Stimulated activated naive CD8-positive, alpha-beta T cell treated with anti-CD3 and anti-CD28 coated beads, Interleukin-15, amount 100 ng/mL, for 72 hours (primary cell): ENCODE measurements at places on chromosomes 1 and 21.

GRCh38 chr1:1889090-1889750, 1.7 kb downstream of the GNB1 start:
- no peak for DNase-seq

- DNase-seq: no peak
Observed at GRCh38 chr1:30313584-30313983, 409.8 kb downstream of the MATN1 start.

DNA sequence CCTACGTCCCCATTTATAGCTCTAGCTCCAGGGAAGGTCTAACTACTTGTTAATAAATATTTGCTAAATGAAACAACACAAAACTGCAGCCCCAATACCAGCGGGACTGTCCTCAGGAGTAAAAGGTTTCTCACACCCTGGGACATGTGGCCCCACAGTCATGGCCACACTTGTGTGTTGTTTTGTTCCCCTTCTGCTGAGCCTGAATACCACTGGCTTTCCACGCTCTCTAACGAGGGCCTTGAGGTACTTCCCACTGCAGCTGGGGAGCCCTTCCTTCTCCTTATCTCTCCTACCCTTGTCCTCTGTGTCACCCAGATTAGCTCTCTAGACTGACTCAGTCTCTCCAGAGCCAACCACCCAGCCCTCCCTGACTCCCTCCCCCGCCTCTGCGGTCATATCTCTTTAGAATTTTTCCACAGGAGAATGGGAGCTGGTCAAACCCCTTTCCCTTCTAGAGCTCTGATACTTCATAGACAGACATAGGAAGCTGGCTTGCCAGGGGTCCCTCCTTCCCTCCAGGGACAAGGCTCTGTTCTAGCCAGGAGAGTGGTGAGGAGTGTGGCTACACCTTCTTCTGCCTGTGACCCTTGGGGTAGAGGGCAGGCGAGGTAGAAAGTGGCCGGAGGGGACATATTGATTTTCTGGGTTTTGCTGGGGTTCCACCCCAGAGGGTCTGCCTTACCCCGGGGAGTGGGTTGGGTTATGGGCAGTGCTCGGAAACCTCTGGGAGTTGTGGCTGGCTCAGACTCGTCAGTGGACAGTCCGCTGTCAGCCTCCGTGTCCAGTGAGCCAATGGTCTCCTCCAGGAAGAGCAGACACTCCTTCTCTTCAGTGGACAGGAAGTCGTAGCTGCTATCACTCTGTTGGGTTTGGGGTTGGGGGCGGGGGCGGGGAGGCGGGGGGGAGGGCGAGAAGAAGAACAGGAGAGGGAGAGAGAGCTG, 8.1 kb downstream of the C1orf116 start:
- DNase-seq: no peak

GRCh38 chr1:92929461-92929860, 31.8 kb downstream of the DIPK1A start:
- no peak for DNase-seq

DNA sequence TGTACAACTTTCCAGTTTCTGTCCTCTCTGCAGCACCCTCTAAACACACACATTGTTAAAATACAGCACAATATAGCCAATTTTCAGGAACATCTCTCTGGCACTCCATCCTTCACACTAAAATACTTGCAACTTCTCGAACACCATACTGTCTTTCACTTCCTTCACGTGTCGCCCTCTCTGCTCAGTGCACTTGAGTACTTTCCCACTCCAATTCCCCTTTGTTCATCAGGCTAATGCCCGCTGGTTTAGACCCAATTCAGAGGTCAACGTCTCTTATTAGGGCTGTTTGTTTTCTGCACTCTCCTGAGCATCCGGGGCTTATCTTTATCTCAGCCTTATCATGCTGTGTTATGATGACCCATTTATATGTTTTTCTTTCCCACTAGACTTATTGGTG, 238.2 kb upstream of the SGIP1 start:
- no peak for DNase-seq

DNA sequence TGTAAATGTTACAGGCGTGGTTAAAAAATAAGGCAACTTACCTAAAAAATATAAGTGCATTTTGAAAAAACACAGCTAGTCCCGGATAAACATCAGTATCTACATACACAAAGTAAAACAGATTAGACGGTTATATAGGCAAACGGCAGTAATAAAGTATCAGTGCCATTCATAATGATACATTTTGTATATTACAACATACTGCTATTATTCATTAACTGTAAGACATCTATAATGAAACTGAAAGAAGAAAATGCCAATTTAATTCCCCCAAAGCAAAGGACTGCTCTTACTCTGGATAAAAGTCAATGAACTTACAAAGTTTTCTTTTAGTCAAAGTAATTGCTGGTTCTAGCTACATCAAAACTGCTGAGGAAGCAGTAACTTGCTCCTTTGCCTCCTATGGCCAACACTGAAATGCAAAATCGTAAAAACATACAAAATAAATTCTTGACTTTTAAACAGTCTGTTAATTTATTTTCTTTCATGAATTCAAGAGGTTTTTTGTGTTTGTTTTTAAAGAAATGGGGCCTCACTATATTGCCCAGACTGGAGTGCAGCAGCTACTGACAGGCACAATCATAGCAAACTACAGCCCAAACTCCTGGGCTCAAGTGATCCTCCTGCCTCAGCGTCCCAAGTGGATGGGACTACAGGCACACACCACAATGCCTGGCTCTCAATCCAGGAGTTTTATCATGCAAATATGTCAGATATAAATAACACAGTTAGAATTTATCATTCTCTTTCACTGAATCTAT, 23.9 kb downstream of the TMEM50B start:
- no peak for DNase-seq

DNA sequence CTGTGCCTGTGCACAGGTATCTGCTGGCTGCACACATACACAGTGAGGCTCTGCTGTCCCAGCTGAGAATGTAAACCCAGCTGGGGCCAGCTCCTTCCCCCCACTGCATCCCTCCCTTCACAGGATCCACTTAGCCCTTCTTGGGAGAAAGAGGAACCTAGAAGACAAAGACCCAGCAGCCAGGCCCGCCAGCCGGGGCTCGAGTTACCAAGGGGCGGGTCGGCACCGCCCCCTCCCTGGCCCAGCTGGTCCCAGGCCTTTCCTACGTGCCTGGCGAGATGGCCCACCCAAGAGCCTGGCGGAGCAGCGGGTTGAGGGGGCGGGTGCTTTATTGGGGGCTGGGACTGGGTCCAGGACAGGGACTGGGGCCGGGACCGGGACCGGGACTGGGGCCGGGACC, 2.1 kb downstream of the SH3BGRL3 start:
- DNase-seq: no peak

GRCh38 chr1:194295685-194296084, 1109.3 kb upstream of the B3GALT2 start:
- DNase-seq: peak; percentile 28
